ENCODE measurements at places on chromosomes 7 and 10.

DNA sequence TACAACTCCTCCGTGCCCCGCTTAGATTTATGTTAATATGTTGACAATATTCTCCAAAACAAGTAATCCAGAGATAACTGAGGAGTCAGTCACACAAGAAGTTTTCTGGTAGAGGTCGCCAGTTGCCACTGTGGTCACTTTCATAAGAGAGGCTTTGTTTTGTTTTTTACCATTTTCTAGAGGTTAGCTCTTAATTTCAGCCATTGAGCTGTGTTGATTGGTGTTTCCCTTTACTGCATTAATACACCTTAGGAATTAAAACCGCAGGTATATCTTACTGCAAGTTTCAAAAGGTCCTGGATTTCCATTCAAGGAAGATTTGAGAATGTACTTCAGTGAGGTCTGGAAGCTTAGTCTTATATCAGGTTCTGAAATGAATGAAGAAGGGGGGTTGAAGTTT, 3.5 kb downstream of the BMI1 start:
- DNase-seq: no peak

DNA sequence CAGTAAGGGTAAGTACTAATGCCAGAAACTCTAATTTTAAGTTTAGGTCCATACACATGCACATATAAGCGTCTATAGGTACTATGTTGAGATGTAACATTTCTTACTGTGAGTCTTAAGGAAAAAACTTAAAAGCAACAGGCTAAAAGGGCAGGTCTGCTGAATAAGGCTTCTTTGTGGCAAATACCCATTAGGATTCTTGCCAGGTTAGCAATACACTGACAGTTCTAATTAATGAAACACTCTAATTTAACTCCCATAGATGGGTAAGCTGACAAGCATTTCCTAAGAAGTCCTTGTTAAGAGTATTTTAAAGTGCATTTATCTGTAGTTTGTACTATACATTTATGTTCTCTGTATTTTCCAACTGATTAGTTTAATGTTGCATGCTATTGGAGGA, 14.0 kb downstream of the SCRN1 start:
- no peak for DNase-seq

- no peak for DNase-seq
Observed at GRCh38 chr10:48782386-48782785, 97.7 kb downstream of the WDFY4 start.

GRCh38 chr10:5776136-5776880, 36.9 kb downstream of the GDI2 start:
- no peak for DNase-seq

DNA sequence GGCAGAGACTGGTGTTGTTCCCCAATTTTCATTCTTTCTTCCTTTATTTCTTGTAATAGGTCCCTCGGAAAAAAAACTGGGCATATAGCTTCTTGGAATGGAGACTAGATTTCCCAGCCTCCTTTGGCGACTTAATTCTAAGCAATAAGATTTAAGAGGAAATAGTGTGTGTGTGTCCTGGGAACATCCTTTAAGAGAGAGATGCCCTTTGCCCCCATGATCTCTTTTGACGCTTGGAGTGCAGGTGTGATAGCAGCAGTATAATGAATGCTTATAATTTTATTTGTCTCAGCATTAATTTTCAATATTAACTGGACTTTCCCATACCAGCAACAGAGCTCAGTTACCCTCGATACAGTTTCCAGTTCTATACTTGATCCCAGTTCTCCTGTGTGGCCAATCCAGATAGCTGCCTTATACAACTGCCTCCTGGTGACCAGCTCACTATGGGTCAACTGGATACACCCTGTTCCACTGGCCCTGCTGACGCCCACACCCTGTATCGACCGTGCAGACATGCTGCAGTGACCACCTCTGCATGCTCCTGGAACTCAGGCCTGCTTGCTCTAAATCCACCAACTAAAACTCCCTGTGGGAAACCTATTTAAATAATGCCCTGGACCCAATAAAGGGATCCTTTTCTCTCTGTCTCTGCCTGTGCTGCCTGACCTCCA, 13.9 kb downstream of the TMEM176A start:
- DNase-seq: no peak

- no peak for DNase-seq
Observed at GRCh38 chr10:5551531-5552375, 27.0 kb downstream of the CALML3 start.

Data from amygdala (tissue), 56 donors.